ENCODE measurements at places on chromosomes 2 and 18. TPM values are rescaled to one million over a fixed set of nuclear protein-coding genes. Genes with fewer than 3 reads are reported as not detected.

Gene PDE1A
- total RNA-seq = 9.7 TPM

GRCh38 chr2:232587512-232587911, 37.0 kb downstream of the EIF4E2 start:
- DNase-seq = no peak

- DNase-seq = no peak
Measured at GRCh38 chr2:12057436-12058166, 311.2 kb downstream of the LPIN1 start.

- no peak for DNase-seq
Measured at GRCh38 chr2:31151501-31151900, 13.3 kb upstream of the GALNT14 start.

GRCh38 chr2:28488858-28489575, 6.8 kb upstream of the PLB1 start:
- DNase-seq = no peak

DNA sequence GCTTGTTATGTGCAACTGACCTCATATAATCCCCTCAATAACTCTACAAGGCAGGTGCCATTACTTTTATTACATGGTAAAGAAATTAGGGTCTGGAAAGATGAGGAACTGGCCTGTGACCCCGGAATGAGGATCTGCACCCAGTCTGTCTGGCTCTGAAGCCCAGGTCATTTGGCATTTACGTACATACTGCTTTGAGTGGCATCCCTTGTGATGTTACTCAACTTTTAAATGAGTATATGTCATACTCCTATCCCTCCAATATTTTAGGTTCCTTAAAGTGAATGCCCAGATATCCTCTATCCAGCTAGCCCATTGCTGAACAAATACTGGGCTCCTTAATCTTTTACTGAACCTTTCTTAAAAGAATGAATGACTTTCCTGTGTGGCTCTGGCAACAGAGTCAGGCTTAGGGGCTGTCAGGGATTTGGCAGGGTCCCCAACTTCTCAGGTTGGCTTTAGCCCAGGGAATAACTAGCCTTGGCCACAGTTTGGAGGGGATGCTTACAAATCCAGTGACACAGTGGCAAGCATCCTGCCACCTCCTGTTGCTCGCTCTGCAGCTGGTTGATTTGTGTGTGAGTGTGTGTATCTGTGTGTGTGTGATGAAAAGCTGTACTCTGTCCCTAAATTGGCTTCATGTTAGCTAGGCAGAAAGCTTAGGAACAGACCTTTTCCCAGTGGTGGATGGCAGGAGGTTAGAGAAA, 3.4 kb upstream of the CXCR4 start:
- DNase-seq = no peak

DNA sequence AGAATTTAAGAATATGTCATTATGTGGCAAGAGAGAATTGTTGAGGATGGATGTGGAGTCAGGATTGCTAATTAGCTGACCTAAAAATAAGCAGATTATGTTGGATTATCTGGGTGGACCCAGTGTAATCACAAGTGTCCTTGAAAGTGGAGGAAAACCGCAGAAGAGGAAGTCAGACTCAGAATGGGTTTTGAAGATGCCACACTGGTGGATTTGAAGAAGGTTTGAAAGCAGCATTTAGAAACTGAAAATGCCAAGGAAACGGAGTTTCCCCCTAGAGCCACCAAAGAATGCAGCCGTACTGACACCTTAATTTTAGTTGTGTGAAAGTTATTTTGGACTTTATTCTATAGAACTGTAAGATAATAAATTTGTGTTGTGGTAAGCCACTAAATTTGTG, 41.6 kb upstream of the DPP10 start:
- DNase-seq = no peak

GRCh38 chr2:119940856-119941255, 72.0 kb upstream of the EPB41L5 start:
- no peak for DNase-seq

Measured in omental fat pad (tissue), 4 donors.